ENCODE measurements at places on chromosomes 1 and 21. TPM values are rescaled to one million over a fixed set of nuclear protein-coding genes. Genes with fewer than 3 reads are reported as not detected.

GRCh38 chr1:186626356-186626932, 53.8 kb downstream of the PTGS2 start:
- DNase-seq = no peak

DNA sequence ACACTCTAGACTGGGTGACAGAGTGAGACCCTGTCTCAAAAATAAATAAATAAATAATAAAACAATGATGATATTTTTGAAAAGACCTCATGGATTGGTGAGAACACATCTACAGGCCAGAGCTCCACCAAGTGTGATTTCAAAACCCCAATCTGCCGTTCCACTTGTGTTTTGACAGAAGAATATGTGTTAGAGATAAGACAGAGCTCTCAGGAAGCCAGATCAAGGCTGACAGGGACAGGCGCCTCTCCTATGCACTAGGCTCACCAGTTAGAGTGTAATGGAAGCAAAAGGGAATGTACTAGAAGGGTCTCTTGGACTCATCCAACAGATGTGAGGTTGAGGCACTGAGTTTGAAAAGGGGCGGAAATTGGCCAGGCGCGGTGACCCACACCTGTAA, 110.7 kb upstream of the ERRFI1 start:
- DNase-seq = no peak

DNA sequence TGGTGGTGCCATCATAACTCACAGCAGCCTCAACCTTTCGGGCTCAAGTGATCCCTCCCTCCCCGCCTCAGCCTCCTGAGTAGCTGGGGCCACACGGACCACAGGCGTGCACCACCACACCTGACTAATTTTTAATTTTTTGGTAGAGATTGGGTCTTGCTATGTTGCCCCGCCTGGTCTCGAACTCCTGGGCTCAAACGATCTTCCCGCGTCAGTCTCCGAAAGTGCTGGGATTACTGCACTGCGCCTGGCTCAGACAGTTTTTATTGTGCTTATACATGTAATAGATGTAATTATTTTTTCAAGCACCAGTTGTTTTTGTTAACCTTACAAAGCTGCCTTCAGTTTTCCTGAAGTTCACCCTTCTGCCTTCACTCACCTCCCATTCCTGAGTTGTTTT, 38.0 kb upstream of the HMGN1 start:
- no peak for DNase-seq

DNA sequence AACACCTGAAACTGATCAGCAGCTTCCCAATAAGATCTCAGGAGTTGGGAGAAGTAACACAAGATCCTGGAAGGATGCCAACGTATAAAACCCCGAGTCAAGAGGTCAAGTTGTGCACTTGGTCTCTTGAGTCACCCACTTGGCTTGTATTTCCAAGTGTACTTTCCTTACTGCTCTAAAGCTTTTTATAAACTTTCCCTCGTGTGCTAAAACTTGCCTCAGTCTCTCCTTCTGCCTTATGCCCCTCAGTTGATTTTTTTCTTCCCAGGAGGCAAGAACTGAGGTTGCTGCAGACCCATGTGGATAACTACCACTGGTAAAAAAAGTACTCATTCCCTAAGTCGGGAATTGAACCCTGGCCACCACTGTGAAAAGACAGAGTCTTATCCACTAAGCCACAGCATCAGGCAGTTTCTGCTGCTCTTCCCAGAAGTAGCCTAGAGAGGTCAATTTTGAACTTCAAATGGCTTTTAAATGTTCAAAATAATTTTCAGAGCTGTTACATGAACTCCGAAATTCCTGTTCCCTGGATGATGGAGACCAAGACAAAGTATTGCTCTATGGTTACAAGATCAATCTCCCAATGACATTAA, 28.9 kb downstream of the ITLN2 start:
- no peak for DNase-seq

KLHDC8A gene
- total RNA-seq = not detected

KRTAP11-1 gene
- not detected for total RNA-seq

LELP1 gene
- not detected for total RNA-seq

RASAL2 gene
- 26.4 TPM for total RNA-seq

Data from left ventricle myocardium superior (tissue), 1 donor.